Glutamatergic neuron (in vitro differentiated cells): ENCODE measurements at places on chromosomes 2 and 18. TPM values are rescaled to one million over a fixed set of nuclear protein-coding genes. Genes with fewer than 3 reads are reported as not detected.

- DNase-seq, result no peak
- peaks cover 2% of the 10 kb centered on the region for H3K27me3 ChIP-seq
- no peak overlapping the region for H3K27ac ChIP-seq
Observed at GRCh38 chr2:158668001-158668765, 126.9 kb upstream of the DAPL1 start.

Gene FAM110C
- not detected for total RNA-seq

Gene KRTCAP3
- 4.2 TPM for total RNA-seq

- H3K4me1 ChIP-seq, result no peaks in the 10 kb centered on the region
- peaks cover 9% of the 10 kb centered on the region for H3K36me3 ChIP-seq
- H3K27me3 ChIP-seq, result no peaks in the 10 kb centered on the region
Observed at GRCh38 chr2:152804687-152805408, 86.4 kb downstream of the ARL6IP6 start.

DNA sequence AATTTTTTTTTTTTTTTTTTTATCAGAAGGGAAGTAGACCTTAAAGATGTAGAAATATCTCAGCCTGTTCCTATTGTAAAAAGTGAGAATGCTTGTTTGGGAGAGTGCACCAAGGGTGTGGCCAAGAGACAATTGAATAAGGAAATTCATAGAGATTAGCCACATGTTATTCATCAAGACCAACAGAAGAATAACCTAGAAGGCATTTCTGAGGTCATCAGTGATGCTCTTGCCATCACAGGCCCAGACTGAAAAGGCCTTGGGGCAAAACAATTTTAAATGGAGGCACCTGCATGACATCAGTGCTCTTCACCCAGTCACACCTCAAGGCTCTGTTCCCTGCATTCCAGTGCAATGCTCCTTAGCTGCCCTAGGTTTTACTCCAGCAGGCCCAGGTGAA lies 2043.3 kb upstream of the PIK3C3 start:
- no peaks in the 10 kb centered on the region for H3K27me3 ChIP-seq
- H3K27ac ChIP-seq, result no peak overlapping the region
- no peaks in the 10 kb centered on the region for H3K4me1 ChIP-seq
- DNase-seq, result no peak
- no peak overlapping the region for H3K4me3 ChIP-seq
- peaks cover 5% of the 10 kb centered on the region for H3K36me3 ChIP-seq

- no peak overlapping the region for H3K27ac ChIP-seq
- no peaks in the 10 kb centered on the region for H3K4me1 ChIP-seq
- DNase-seq, result no peak
- H3K4me3 ChIP-seq, result no peak overlapping the region
- no peaks in the 10 kb centered on the region for H3K27me3 ChIP-seq
Observed at GRCh38 chr2:137771064-137771463, 193.2 kb upstream of the HNMT start.

GRCh38 chr2:174977364-174977763 lies 27.8 kb downstream of the CHN1 start:
- H3K36me3 ChIP-seq, result no peaks in the 10 kb centered on the region
- no peaks in the 10 kb centered on the region for H3K27me3 ChIP-seq
- H3K4me1 ChIP-seq, result peaks cover 4% of the 10 kb centered on the region

Gene STPG4
- total RNA-seq, result 1.3 TPM

Gene ANKRD53
- 11.7 TPM for total RNA-seq

DNA sequence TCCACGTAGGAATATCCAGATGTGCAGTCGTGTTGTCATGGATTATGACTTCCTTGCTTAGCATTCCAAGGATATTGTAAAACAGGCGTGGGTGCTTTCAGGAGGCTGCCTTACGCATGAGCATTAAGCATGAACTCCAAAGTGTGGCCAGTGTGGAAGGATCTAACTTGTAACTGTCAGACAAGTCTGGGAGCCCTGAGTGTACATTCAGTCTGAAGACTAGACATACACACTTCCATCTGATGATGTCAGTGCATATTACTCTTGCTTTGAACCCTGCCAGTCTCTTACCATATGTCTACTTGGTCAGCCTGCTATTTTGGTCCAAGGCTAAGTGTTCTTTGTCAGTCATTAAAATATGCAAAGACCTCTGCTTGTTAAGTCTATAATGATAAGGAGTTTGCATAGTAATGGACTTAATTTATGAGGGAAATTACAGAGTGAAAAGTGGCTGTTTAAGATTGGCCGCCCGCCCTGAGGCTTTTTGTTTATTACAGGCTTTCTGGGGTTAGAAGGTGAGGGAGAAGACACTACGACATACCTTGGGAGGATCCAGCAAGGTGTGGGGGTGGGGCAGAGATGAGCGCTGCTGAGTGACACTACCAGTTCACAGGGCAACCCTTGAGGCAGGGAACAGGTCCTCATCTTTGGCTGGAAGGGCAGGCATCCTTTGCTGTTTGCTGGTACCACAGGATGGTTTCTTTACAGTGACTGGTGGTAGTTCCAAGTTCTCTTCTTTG lies 48.3 kb downstream of the CABLES1 start:
- peaks cover 12% of the 10 kb centered on the region for H3K4me1 ChIP-seq
- no peak for DNase-seq
- no peak overlapping the region for H3K27ac ChIP-seq
- no peak overlapping the region for H3K4me3 ChIP-seq

- H3K36me3 ChIP-seq, result no peaks in the 10 kb centered on the region
- no peaks in the 10 kb centered on the region for H3K27me3 ChIP-seq
- H3K4me3 ChIP-seq, result no peak overlapping the region
Observed at GRCh38 chr2:19174176-19174575, 184.2 kb downstream of the OSR1 start.

DNA sequence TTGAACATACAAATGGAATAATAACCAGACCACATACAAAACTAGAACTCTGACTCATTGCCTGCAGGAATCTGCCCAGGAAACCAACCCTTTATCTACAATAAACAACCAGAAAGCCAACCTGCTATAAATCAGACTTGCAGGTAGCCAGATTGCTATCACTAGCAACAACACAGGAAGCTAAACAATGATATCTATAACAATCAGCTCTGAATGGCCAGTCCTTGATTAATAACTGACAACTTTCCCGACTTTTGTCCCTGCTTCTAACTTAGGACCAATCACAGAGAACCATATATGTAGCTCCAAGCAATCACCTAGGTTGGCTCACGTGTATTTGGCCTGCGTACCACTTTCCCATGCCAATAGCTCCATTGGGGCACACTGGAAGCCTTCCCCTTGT lies 470.8 kb downstream of the RIT2 start:
- H3K4me1 ChIP-seq, result no peaks in the 10 kb centered on the region
- H3K27ac ChIP-seq, result no peak overlapping the region
- H3K27me3 ChIP-seq, result no peaks in the 10 kb centered on the region
- no peak overlapping the region for H3K4me3 ChIP-seq
- no peaks in the 10 kb centered on the region for H3K36me3 ChIP-seq

- H3K27ac ChIP-seq, result no peak overlapping the region
- DNase-seq, result no peak
- H3K4me3 ChIP-seq, result no peak overlapping the region
Observed at GRCh38 chr18:10497206-10497749, 28.5 kb upstream of the NAPG start.

DNA sequence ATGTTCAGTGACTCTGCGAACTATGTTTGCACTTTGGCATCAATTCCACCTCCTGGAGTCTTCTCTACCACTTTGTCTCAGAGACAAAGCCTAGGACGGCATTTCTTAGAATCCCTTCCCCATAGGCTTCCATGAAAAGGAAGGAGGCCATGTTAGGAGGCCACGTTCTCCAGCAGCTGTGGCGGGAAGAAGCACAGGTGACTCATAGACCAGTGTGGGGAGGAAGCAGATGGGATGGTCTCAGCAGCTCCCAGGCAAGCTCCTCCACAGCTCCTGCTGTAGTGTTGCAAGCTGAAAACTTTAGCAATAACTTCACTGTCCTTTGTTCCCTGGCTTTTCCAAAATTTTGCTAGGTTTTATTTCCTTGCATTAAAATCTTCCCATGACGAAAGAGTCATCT lies 781.3 kb upstream of the ID2 start:
- H3K4me3 ChIP-seq, result no peak overlapping the region
- H3K4me1 ChIP-seq, result peaks cover 6% of the 10 kb centered on the region
- no peak overlapping the region for H3K27ac ChIP-seq
- peaks cover 3% of the 10 kb centered on the region for H3K27me3 ChIP-seq
- peaks cover 7% of the 10 kb centered on the region for H3K36me3 ChIP-seq

Gene TDRD15
- not detected for total RNA-seq

DNA sequence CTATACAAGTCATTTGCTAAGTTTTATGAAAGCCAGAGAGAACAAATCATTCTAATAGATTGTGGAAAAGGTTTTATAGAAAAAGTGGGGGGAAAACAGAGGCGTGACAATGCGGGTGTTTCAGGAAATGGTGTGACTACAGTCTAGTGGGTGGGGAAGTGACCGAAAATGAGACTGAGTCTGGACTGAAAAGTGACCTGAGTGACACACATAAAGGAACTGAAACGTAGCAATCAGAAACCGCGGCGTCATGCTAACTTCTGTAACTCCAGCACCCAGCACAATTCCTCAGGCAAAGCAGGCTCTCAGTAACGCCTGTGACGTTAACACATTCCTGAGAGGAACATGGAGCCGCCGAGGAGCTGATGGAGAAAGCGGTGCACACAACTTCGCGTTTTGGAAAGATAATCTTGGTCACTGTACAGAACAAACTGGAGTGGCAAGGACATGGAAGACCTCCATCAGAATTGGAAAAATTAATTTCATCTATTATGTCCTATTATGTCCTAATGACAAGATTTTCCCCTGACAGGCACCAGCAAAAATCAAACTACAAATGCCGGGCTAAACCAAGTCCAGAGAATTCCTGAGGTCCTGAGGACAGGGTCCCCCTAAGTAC lies 1.4 kb upstream of the CD226 start:
- H3K4me3 ChIP-seq, result no peak overlapping the region
- no peaks in the 10 kb centered on the region for H3K36me3 ChIP-seq
- no peak overlapping the region for H3K27ac ChIP-seq
- H3K27me3 ChIP-seq, result no peaks in the 10 kb centered on the region
- H3K4me1 ChIP-seq, result no peaks in the 10 kb centered on the region
- DNase-seq, result no peak

DNA sequence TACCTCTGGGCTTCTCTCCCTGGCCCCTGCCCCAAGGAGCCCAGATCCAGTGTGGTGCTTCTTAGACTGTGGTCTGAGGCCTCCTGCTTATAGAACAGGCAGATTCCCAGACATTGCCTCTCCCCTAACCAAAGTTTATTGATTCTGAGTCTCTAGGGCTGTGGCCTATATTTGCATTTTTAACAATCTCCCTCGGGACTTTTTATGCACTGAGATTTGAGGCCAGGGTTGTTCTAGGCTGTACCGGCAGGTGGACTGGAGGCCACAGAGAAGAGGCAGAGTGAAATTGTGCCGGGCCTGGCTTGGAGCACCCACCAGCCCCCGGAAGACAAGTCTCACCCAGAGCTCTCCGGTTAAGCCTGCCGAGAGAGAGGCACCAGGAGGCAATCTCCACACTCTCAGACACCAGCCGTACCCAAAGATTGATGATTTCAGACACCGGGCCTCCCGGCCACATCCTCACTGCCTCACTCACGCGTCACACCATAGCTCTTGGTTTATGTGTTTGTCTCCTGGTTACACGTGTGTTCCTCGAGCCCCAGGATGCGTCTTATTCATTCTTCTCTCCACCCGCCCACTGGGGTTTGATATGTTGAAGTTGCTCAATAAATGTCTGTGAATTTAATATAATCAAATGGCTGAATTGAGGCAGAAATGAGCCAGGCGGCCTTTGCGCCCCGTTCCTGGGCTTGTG lies 203.7 kb downstream of the KLHL29 start:
- DNase-seq, result no peak
- peak overlapping the region; percentile 68 for H3K27ac ChIP-seq
- peak overlapping the region; percentile 18 for H3K4me3 ChIP-seq
- H3K27me3 ChIP-seq, result peaks cover 11% of the 10 kb centered on the region

DNA sequence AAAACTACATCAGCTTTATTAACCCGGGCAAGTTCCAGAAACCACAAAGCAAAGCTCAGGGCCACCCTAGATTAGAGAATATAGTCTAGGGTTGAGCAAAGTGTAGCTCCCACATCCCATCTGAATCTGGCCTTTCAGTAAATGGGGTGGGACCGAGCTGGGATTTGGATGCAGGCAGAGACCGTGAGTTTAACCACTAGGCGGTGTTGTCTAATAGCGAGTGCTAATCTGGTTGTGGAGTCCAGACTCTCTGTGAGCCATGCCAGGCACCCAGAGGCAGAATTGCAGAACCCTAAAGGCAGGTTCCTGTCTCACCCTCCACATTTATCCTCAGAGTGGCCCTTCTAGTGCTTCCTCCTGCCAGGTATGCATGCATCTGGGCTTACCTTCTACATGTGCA lies 435.9 kb downstream of the TSN start:
- peaks cover 2% of the 10 kb centered on the region for H3K27me3 ChIP-seq
- peak; percentile 67 for DNase-seq
- no peak overlapping the region for H3K27ac ChIP-seq
- peaks cover 6% of the 10 kb centered on the region for H3K36me3 ChIP-seq
- H3K4me3 ChIP-seq, result no peak overlapping the region

GRCh38 chr2:55923091-55923981 lies at the start of gene EFEMP1:
EFEMP1 (minus strand) TSS chr2:55923782; CDS start chr2:55922440, 1,342 bp downstream.
- peak within 1 kb of the TSS; percentile 89 for H3K4me3 ChIP-seq
- H3K36me3 ChIP-seq, result no peaks in the 10 kb centered on the region
- H3K4me1 ChIP-seq, result peaks cover 2% of the 10 kb centered on the region
- peak within 1 kb of the TSS; percentile 25 for H3K27ac ChIP-seq

- H3K4me1 ChIP-seq, result peaks cover 3% of the 10 kb centered on the region
- no peak for DNase-seq
- no peak overlapping the region for H3K27ac ChIP-seq
- no peaks in the 10 kb centered on the region for H3K36me3 ChIP-seq
Observed at GRCh38 chr2:69097148-69097610, 84.2 kb downstream of the ANTXR1 start.

Gene DSG1
- not detected for total RNA-seq

DNA sequence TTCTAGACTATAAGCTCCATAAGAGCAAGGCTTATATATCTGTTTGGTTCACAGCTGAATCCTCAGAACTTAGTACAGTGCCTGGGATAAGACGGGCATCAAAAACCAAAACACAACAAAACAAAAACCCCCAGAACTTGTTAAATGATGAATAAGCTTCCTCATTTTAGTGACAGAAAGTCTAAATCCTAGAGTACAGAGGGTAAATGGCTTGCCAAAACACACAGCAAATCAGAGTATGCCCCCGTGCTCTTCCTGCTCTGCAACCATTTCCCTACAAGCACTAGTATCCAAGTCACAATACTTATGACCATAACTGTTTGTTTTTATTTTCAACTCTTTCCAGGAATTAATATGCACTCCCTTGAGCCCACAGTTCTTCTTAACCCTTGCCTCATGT lies 10.1 kb downstream of the ZNF521 start:
- H3K4me1 ChIP-seq, result peaks cover 6% of the 10 kb centered on the region
- no peaks in the 10 kb centered on the region for H3K36me3 ChIP-seq
- no peak for DNase-seq
- H3K27me3 ChIP-seq, result no peaks in the 10 kb centered on the region
- H3K4me3 ChIP-seq, result no peak overlapping the region

DNA sequence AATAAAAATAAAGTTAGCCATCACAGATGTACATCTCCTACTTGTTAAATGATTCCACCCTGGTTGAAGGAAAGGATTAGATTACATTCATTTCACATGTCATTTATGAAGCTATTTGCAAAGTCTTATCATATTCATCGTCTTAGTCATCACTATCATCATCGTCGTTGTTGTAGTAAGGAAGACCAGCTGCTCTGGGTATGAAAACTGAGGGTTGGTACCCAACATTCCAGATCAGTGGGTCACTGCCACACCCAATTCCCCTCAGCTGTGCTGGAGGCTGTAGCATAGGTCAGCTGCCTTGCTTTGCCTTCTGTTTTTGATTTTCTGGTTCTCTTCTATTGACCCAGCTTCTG lies 20.9 kb upstream of the CCBE1 start:
- no peak overlapping the region for H3K4me3 ChIP-seq
- H3K27me3 ChIP-seq, result no peaks in the 10 kb centered on the region
- no peaks in the 10 kb centered on the region for H3K4me1 ChIP-seq
- no peak for DNase-seq
- no peak overlapping the region for H3K27ac ChIP-seq

Gene NTSR2
- not detected for total RNA-seq
